ENCODE measurements at places on chromosomes 1 and 21.
A peak's percentile ranks its signal among the peaks of the same experiment; 100 is the strongest.

DNA sequence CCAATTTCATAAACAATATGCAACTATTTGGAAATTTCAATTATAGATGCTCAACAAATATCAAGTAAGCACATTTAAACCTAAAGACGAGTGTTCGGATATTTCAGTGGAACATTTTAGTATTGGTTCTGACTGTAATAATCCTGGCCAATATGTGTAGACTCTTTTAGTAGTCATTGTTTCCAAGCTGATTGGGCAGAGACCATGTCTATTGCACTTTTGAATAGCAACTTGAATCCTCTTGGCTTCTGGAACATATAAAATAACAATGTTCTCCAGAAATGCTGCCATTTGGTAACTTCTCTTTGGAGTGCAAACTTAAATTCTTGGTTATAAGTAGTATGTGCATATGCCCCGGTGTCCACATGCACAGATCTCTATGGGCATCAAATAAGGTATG is 205.5 kb upstream of the C1orf105 start:
- DNase-seq: no peak

- no peak for DNase-seq
Measured at GRCh38 chr1:86190873-86191272, 34.3 kb upstream of the COL24A1 start.

GRCh38 chr21:39007532-39007931 is 175.7 kb downstream of the PSMG1 start:
- peak; percentile 58 for DNase-seq

DNA sequence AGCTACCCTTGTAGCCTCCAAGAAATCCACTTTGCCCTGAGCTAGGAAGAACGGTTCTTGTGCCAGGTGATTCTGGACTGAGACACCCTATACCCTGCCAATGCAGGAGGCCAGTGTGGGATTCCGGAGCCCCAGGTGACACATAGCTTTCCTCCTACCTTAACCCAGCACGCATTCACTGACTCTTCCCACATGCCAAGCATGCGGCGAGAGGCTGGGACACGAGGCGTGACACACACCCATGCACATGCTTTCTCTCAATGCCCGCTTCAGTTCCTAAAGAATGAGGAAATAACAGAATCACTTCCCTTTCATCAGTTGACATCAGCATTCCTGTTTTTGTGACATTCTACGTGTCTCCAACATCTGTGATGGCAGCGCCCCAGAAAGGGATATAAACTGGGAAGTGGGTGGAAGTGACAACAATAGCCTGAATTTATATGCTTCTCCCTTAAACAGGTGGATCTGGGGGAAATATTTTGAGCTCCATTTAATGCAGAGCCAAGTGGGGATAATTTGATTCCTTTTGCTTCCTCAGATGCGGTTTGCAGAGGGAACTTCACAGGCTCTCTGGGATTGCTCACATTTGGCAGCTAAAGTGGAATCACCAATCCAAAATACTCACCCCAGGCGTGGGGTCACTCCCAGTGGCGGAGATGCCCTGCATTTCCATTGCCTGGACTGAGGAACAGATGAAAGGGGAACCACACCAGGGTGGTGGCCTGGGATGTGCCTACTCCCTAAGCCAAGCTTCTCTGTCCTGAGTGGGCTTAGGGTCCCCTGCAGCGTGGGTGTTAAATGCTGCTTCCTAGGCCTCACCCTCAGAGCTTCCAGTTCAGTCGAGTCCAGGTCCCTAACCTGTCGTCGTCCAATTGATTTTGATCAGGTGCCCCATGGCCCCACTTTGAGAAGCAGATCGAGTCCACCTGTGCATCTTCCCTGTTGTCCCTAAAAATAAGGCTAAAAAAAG is 445.1 kb downstream of the SIPA1L2 start:
- DNase-seq: no peak

- DNase-seq: no peak
Measured at GRCh38 chr1:234962340-234962989, 166.2 kb downstream of the TOMM20 start.

GRCh38 chr1:37233606-37234005 is 199.3 kb upstream of the GRIK3 start:
- DNase-seq: peak; percentile 63

- peak; percentile 80 for DNase-seq
Measured at GRCh38 chr1:48596046-48596445, 124.0 kb upstream of the SPATA6 start.

DNA sequence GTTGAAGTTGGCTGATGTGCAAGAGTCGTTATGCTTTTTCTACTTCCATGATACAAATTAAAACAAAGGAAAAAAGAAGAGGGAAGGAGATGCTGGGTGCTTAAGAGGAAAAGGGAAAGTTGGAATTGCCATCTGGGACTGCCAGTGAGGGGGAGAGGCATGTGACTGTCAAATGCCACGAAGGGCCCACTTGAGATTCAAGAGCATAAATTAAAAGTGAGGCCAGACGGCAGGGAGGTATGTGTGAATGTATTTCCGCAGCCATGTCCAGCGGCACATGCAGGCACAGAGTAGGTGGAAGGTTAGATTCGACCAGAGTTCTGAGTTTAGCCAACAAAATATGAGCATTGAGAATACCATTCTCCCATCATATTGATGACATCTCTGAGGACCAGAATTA is 32.0 kb downstream of the NFASC start:
- DNase-seq: no peak

DNA sequence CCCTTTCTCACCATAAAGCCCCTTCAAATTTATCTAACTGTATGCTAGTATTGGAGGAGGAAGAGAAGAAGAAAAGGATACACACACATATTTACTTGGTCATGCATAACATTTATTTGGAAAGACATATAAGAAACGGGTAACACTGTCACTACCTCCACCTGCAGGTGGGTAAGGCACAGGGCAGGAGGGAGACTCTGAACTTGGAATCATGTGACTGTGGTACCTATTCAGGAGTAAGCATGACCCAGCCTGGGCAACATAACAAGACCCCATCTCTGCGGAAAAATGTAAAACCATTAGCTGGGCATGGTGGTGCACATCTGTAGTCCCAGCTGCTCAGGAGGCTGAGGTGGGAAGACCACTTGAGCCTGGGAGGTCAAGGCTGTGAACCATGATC is 1.4 kb upstream of the PADI6 start:
- DNase-seq: peak; percentile 55

DNA sequence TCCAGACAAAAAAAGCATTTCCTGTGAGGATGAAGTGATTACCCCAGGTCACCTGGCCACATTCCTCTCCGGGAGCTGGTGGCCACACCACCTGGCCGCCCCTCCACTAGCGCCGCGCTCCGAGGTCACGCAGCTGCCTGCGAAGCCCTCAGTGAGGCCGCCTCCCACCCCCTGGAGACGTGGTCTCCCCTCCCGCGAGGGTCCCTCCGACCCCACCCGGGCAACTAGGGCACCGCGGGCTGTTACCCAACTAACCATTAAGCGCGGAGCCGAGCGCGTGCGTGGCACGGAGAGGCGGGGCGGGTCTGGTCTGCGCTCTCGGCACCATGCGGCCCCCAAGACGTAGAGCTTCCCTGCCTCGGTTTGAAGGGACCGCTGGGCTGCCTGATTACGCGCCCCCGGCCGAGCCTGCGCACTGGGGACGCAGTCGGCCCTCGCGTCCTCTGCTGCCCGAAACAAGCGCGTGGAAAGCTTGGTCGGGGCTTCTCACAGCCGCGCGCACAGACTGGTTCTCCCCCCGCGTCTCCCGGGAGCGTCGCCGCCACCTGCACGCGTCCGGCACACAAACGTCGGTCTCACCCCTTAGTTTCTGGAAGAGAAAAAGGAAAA is 106.5 kb downstream of the SLC16A1 start:
- DNase-seq: peak; percentile 85

- peak; percentile 41 for DNase-seq
Measured at GRCh38 chr1:18385239-18385790, 95.4 kb upstream of the KLHDC7A start.

DNA sequence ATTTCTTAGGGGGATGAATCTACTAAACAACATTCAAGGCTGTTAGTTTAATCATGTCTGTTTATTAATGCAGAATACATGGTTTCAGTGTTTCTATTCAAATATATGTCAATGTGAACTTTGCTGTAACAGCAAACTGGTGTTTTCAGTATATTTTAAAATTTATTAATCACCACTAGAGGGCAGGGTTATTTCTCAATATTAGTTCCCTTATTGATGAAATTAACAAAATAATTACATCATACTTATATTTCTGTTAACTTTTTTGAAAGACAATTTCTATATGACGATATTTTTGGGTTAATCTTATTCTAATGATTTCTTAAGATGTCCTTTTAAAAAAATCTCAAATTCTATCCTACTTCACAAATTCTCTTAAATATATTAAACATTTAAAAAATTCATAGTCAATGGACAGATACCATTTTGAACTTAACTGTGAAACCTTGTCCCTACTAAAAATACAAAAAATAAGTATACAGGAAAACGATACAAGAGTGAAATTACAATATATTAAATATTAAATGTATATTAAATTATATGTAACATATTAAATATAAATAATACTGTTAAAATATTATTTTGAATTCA is 1034.1 kb upstream of the PRMT6 start:
- DNase-seq: peak; percentile 3

GRCh38 chr1:150144606-150145005 is 5.1 kb upstream of the PLEKHO1 start:
- no peak for DNase-seq

DNA sequence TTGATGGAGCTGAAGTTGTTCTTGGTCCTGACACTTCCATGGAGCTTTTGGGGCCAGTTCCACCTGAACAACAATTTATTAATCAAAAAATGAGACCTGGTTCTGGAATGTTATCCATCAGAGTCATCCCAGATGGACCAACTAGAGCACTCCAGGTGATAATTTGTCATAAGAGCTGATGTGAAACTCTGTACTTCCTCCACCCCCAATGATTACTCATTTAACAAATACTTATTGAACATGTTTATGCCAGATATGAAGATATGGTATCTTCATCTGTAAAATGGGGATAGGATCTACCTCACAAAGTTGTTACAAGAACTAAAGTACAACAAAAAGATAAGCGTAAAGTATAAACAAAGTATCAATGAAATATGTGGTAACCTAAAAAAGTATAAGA is 153.2 kb downstream of the VPS13D start:
- DNase-seq: no peak

GRCh38 chr21:43020771-43021170 is 46.4 kb downstream of the PKNOX1 start:
- DNase-seq: no peak

DNA sequence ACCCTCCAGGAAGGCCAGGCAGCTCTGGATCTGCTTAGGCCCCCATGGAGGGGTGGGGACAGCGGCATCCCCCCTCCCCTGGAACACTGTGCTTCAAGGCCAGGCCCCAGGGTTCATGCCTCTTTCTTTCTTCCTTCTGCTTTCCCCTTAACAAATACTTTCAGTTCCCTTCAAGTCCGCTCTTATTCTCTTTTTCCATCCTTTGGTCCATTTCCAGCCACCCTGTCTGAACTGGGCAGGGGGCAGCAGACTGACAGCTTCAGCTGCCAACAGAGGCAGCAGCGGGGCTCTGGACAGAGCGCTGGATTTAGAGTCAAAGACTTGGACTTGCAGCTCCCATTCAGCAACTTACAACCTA is 1.1 kb upstream of the CD244 start:
- no peak for DNase-seq

DNA sequence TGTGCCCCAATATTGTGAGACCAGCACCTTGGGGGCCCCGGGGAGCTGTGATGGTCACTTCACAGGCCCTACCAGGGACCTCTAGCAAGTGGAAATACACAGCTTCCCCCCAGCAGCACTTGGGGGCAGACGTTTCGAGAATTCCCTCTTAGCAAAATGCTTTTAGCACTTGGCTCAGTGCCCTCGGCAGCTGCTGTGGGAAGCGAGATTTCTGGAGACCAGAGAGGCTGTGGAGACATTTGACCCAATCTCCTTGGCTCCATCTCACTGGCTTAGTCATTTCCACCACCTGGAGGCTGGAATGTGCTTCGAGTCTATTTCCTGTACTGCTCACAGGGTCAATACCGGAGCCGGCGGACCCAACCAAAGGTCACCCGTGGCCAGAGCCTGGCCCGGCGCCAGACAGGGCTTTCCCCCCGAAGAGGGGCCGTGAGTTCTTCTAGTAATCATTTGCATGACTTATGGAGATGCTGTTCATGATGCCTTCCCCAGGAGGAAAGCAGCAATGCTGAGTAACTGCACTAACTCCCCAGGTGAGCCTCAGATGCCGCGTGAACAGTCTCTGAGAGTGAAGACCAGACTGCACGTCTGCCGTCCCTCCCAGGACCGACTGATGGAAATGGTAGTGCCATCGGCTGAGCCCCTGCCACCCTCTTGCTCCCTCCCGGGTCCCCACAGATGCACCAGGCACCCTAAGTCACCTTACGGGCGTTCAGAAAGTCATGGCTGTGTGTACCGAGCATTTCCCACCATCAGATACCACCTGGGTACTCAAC is 4.4 kb upstream of the C2CD2 start:
- DNase-seq: peak; percentile 75

DNA sequence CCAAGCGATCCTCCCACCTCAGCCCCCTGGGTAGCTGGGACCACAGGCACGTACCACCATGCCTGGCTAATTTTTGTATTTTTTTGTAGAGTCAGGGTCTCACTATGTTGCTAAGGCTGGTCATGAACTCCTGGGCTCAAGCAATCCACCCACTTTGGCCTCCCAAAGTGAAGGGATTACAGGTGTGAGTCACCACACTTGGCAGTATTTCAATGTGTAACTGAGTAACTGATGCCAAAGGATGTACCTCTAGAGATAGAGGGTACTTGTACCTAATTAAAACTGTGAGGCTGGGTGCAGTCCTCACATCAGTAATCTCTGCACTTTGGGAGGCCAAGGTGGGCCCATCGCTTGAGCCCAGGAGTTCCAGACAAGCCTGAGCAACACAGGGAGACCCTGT is 258.7 kb upstream of the DMRTA2 start:
- no peak for DNase-seq

- DNase-seq: no peak
Measured at GRCh38 chr1:15157524-15158399, 4.2 kb downstream of the TMEM51 start.

GRCh38 chr1:201710632-201711597 is 118.0 kb upstream of the IPO9 start:
- DNase-seq: no peak

DNA sequence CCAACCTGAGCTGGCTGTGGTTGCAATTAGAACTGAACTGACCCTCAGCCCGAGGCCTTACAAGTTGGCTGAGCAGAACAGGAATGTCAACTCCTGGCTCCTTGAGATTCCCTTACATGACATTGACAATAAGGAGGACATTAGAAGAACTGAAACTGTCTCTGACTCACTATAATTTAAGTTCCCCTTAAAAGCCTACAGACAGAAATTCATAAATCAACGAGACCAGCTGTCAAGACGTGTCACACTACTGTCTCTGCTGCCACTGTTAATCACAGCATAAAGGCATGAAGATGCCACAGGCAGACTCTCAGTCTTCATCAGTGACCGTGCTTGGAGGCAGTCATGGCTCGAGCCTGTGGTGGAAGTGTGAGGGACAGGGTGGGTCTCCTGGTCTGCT is 168.8 kb downstream of the GABPA start:
- DNase-seq: no peak
